ENCODE measurements at places on chromosomes 3 and 15. TPM values are rescaled to one million over a fixed set of nuclear protein-coding genes. Genes with fewer than 3 reads are reported as not detected.

DNA sequence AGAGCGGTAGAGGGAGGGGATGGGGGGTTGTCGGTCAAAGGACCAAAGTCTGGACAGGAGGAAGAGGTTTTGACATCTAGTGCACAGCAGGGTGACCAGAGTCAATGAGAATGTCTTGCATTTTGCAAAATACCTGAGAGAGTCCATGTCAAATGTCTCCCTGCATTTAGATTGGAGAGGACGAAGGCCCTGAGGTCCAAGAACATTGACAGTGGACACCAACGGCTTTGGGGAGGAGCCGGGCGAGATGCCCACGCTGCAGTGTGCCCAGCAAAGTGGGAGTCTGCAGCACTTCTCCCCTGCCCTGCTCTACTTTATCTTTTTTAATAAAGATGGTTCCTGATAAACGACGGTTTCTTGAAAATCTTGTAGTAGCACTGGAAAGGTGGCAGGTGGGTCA is 67.4 kb upstream of the TAMM41 start:
- DNase-seq, result no peak

- DNase-seq, result no peak
These were observed 52.6 kb downstream of the CCK start for GRCh38 chr3:42213417-42213816.

- DNase-seq, result no peak
These were observed 26.2 kb downstream of the PCSK6 start for GRCh38 chr15:101463270-101463669.

DNA sequence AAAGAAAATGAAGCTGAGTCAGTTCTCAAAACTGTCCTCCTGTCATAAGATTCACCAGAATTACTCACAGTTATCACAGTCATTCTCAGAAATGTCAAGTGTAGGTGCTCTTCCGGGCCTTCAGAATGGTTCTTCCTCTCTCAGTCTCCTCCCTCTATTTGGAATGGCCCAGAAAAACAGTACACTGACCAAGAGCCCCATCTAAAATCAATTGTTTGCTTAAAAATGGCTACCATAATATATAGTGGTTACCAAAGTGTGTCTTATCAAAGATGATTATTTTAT is 99.8 kb downstream of the MECOM start:
- DNase-seq, result no peak

- no peak for DNase-seq
These were observed 46.3 kb downstream of the DGKG start for GRCh38 chr3:186315581-186316354.

- no peak for DNase-seq
These were observed 304.8 kb upstream of the STAC start for GRCh38 chr3:36075491-36075890.

DNA sequence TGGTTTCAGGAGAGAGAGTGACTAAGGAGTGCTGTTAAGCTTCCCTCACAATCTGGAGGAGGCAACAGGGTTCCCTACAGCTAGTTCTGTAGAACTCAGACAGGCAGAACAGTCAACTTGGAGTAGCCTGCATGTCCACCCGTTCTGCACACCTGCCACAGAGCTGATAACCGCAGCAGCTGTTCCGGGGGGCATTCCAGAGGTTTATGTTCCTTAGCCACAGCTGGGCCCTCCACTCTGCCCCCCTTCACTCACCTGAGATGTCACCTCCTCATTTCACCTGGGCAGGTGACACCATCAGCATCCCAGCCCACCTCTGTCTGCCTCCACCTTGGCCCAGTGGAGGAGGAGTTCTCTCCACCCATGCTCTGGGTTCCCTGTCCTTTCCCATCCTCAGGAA is 22.6 kb downstream of the XYLB start:
- no peak for DNase-seq

GRCh38 chr3:43871627-43872245 is 181.0 kb downstream of the ABHD5 start:
- no peak for DNase-seq

DNA sequence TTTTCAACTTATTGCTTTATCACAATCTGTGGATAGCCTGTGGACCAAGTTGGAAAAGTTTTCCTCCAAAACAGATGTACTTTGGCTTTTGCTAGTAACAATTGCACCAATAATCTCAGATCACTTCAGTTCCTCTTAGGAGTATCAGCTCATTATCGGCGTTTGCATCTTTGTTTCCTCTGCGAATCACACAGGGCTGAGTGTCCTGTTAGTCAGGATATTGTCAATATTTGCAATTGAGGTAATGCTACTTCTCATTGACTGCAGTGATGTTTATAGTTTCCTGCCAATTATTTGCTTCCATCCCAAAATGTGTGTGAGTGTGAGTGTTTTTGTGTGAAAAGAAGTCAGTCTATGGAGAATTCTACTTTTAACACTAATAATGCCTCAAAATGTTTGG is 545.0 kb downstream of the SI start:
- DNase-seq, result no peak

DNA sequence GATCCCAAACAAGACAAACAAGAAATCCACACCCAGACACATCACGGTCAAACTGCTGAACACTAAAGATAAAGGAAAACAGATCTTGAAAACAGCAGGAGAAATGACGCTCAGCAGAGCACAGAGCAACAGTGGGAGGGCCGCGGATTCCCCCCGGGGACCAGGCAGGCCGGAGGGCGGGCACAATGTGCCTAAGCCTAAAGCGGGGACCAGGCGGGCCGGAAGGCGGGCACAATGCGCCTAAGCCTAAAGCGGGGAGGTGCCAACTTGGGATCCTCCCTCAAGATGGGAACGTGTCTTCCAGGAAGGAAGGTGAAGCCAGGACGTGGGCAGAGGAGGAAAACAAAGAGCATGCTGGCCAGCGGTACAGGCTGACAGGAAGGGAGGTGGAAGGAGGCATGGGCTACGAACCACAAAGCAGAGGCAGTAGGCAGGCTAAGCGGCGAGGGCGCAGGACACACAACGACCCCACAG is 31.1 kb downstream of the CYFIP1 start:
- DNase-seq, result no peak

GRCh38 chr3:36192901-36193300 is 187.4 kb upstream of the STAC start:
- DNase-seq, result no peak

DNA sequence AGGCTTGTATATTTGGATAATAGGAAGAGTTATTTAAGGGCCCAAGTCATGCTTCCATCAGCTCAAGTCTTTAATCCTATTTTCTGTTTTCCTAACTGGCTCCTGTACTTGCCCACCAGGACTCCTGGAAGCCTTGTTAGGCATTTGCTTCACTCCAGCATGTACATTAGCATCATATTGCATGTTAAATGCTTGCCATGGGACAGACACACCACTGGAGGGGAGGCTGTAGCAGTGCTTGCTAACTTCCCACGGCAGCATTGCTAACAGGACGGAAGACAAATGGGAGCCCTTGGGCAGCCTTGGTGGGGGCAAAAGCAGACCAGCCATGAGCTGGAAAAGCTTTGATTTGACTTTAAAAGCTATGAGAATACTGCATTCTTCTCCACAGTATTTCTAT is 6.1 kb downstream of the TMOD2 start:
- DNase-seq, result no peak

DNA sequence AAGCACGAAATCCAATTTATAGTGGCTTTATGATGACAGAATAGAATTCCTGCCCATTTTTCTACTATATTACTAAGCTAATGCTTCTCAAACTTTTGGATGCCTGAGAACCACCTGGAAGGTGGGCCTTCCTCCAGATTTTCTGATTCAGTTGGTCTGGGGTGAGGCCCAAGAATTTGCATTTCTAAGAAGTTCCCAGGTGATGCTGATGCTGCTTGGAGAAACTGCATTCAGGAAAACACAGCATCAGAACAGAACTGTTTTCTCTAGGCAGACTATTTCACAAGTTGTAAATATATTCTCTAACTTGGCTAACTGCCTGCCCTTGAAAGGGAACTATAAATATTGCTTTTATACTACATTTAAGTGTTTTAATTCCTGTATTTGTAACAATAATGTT is 644.9 kb upstream of the DPPA4 start:
- no peak for DNase-seq

GRCh38 chr3:194826594-194826993 is 140.9 kb downstream of the FAM43A start:
- no peak for DNase-seq

The ERICH6 gene
- total RNA-seq, result not detected

The KLF15 gene
- 0.50 TPM for total RNA-seq

The RTP1 gene
- total RNA-seq, result not detected

The EIF2B5 gene
- total RNA-seq, result 62.3 TPM

The MAP1A gene
- 37.3 TPM for total RNA-seq

The CD96 gene
- total RNA-seq, result 0.13 TPM
